NCI-H524 treated with DMSO at 0.1 percent for 48 hours (cell line): ENCODE measurements at places on chromosomes 5 and 9.

DNA sequence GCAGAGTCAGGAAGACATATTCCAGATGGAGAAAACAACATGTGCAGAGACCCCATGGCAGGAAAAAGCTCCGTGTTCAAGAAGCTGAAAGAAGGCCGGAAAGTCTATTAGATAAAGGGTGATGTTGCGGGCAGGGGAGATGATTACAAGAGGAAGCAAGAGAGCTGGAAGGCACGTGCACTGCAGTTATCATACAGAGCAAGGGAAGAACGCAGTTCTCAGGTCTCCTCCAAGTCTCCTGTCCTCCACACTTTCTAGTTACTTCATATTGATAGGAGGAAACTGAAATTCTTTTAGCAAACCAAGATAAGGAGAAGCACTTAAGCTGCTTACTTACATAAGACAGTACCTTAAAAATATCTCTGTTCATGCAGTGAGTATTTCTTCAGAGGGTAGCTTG lies 58.3 kb upstream of the PLPP6 start:
- no peak for DNase-seq

DNA sequence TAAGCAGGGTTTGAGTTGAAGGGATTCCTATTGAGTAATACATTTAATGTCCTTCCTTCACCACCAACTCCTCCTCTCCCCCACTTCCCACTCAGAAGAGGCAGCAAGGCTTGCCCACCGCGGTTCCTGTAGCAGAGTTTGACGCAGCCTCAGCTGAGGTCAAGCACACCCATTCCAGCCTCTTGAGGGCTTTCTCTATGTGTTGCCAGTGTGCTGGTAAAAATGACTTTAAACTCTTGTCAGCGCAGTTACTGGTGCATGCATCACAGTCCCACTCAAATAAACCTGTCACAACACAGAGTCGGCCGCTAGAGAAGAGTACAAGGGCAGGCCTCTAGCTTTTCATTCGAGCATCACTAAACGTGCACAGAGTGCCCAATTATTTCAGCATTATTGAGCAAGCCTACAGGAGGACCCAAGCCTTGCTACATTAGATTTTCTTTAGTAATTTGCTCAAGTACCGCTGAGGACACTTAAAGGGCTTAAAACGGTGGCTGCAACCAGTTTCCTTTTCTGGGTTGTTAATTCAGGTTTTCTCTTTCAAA lies 79.6 kb downstream of the TLE4 start:
- DNase-seq: peak; percentile 64

DNA sequence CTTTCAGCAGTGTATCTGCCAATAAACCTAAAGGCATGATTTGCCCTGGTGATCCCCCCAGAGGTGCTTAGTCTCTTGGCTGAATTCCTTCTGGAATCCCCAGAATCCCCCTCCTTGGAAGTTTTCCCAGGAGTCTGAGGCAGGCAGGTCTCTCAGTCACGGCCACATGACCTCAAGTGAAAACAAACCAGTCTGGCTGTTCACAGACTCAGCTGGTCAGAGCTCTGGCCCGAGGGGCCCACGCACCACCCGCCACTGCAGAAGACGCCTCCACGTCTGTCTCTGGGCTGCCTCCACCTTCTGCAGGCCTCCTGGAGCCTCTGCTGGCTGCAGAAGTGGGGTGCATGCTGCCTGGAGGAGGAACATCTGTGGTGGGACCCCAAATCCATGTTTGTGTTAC lies 52.5 kb downstream of the HRH2 start:
- DNase-seq: no peak

DNA sequence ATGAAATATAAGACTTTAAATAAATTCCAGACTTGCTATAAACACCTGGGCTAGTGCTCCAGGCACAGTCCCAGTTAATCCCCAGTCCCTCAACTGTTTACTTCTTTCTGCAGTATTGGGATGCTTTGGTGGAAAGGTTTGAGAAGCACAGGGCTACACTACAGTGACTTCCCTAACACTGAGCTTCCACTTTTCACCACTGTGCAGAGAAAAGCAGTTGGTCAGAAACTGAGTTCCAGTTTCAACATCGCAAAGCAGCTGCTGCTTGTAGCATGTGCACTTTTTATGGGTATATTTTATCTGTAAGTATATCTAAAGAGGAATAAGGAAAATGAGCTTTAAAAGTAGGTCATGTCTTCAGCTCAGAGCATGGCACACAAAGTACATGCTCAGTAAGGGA lies 339.7 kb downstream of the NTRK2 start:
- DNase-seq: no peak

DNA sequence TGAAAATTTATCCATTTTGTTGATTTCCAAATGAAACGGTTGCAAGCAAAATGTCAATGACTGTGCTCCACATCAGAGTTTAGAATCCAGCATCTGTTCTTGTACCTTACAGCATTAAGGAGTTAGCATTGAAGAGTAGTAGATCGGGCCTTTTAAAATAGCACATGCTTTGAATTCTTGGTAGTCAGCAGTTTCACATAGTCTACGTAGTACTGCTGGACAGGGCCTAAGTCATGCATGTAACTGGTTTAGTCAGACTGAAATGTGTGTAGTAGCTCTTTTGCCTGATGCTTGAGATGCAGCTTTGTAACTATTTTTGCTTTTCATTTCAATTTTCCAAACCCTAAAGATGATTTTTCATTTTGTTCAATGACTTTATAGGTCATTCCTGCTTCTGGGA lies 19.8 kb downstream of the LECT2 start:
- no peak for DNase-seq

DNA sequence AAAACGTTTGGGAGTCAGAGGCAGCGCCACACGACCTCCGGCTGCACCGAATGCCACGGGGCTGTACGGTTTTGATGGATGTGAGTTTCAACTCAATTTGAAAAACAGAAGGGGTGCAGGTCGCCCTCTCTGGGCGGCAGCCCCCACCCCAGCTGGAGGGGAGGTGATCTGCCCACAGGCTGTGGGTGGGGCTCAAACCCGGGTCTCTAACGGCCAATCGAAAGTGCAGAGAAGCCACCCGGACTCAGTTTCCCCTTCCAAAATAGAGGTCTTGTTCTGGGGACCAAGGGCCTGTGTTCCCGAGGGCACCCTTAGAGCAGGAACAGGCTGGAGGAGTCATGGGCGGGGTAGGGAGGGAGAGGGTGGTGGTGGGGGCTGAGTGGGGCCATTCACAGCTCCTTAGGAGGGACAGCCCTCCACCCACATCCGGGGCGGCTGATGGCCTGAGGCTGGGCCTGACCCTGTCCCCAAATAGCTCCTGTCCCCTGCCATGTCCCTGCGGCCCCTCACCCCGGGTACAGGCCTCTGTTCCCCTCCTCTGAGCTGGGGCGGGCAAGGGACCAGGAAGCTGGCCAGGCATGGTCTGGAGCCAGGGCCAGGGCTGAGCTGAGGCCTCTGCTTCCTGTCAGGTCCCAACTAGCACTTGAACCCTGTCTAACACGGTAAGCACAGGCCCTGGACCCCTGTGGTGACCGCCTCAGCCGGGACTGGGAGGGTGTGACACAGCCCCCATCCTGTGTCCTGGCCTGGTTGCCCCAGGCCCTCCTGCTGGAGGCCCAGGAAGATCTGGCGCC lies 22.6 kb upstream of the NOTCH1 start:
- DNase-seq: no peak

DNA sequence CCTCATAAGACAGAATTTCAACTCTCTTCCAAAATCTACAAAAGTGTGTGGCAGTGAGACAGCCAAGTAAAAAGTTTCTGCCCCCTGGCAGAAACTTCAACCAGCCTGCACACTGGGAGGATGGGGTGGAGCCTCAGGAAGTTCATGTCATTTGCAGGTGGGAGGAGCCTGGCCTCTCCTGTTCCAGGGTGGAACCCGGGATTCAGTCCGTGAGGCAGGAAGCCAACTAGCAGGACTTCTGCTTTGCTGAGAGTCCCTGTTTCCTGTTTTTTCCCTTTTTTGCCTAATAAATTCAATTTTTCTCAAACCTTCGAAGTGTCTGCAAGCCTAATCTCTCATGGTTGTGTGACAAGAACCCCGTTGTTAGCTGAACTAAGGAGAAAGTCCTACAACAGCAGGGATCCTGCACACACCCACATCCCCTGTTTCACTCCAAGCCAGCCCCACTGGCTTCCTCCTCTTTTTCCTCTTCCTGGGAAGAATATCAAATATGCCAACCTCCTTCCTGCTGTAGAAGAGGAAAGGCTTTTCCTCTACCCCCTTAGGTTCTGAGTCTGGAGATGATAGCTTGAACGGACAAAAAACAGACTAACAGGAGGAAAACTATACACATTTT lies 69.3 kb downstream of the ALDH7A1 start:
- DNase-seq: no peak

DNA sequence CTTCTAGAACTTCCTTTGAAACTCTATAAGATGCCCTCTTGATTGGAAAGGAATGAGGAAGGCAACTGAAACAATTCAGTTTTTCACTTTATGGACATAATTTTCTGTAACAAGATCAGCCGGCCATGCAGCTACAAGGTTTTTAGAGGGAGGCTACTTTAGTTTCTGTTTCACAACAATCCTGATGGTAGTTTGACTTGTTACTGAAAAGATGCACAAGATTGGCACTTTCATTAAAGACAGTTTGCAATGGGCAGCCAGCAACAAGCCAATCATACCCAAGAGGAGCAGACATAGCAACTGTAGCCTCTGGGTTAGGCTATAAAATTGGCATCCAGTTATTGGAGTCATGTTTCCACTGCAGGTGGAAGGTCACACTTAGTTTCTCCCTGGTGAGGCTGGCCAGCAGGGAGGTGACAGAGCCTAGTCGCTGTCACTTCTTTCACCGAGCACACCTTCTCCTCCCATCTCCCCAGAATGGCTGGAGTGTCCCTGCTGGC lies 74.3 kb upstream of the TGFBR1 start:
- no peak for DNase-seq

GRCh38 chr5:171855798-171856763 lies 70.5 kb downstream of the SMIM23 start:
- no peak for DNase-seq

DNA sequence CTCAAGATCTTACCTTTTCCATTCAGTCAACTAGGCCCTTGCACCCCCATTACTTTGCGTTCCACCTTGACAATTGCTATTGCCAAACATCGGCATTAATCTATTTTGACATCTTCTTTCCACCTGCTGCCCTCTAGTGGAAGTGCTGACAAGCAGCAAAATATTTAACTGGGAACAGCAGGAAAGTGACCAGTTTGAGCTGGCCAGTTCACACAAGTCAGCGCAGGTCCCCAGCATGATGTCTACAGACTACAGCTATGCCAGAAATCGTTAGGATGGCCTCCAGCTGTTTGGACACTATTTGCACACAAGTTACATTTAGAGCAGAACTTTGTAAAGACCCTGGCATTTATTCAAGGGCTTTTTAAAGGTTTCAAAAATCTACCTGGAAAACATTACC lies 160.1 kb downstream of the GHR start:
- DNase-seq: no peak

DNA sequence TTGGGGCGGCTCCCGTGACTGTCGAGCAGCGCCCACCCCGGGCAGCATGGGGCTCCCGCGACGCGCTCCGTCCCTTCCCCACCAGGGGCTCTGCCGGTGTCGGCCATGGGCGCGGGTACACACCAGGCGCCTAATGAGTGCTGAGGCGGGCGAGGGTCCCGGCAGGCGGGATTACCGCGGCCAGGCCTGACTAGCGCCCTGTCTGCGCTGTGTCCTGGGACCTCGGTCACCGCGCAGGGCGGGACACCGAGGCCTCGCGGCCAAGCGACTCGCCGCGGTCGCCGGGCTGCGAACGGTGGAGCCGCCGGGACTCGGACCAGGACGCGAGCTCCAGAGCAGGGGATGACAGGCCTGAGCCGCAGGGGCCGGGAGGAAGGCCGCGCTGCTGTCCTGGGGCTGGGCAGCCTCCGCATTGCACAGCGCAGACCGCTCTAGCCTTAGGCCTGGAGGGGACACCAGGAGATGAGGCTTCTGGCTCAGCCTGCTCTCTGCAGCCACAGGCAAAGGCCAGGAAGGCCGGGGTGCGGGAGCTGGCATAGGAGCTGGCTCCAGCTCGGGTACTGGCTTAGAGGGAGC lies 14.1 kb downstream of the LCN10 start:
- DNase-seq: no peak

DNA sequence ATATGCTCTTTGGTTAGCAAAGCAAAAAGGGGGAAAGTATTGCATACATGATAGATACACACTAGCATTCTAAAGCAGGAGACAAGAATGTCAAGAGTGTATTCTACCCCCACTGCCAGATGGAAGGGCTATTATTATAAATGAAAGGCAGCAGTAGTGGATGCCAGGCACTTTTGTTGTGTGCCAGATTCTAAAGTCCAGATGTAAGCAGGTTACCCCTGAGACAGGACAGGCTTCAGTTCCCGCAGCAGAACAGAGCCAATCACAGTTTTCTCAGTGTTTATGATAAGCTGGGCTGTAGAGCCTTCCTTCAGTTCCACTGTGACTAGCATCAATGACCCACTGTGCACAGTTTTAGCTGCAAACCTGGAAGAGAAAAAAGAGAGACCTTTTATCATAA lies 226.6 kb upstream of the TBCA start:
- peak; percentile 53 for DNase-seq

- no peak for DNase-seq
These were observed 24.7 kb downstream of the TPPP start for GRCh38 chr5:668283-668995.

DNA sequence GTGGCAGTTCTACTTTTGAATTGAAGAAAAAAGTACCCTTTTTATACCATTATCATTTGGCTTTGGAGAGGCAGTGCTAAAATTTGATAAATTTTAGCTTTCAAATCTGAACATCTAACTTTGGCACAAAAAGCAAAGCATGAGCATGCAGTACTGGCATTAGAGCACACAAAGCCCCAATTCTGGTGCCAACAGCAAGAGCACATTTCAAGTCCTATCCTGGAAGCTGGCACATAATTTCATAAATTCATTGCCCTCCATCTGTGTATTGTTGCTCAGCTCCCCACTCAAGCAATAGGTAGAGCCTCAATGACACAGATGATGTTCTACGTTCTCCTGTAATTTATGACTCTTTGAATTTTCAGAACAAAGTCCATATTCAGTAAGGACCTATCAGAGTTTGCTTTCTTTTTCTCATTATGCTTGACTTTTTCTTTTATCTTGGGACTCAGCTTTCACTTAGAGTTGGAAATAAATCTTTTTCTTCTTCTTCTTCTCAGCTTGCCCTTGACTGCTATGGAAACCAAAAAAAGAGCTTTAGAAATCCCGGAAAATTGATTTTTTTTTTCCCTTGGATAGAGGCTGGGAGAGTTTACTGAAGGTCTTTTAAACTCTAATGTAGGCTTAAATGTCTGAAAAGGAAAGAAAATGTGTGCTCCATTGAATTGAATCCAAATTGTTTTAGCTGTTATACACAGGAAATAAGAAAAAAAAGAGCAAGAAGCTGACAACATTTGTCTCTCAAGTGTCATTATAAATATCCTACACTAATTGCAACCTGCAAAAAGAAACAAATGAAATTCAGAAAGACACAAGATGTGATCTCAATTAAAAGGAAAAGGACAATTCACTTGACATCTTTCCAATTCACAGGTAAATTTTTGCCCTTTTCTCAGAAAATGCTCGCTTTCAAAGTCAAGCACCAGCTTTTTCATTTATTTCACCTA lies 380.8 kb upstream of the CDH18 start:
- DNase-seq: no peak

DNA sequence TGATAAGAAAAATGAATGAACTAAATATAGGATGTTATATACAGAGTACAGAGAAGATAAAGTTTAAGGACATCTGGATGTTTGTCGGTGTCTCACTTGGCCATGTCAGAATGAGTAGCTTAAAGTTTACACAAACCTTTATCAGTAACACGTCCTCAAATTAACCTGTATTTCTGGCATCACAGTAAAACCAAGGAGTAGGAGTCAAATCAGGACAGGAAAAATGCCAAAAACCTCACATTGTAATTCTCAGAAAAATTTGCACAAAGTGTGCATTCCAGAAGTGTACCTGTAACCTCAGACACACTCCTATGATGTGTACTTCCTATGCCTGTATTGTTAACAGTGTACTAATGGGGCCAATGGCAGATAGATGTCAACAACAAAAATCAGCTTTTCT lies 139.3 kb downstream of the SMC2 start:
- DNase-seq: no peak
